Hematopoietic multipotent progenitor cell (in vitro differentiated cells): ENCODE measurements at places on chromosomes 11 and 22. TPM values are rescaled to one million over a fixed set of nuclear protein-coding genes. Genes with fewer than 3 reads are reported as not detected.

GRCh38 chr11:122893131-122893530, 10.6 kb downstream of the JHY start:
- DNase-seq = peak; percentile 26

The SLC22A9 gene
- not detected for total RNA-seq

- no peak for DNase-seq
These were observed 56.8 kb upstream of the FBXO3 start for GRCh38 chr11:33830903-33831648.

DNA sequence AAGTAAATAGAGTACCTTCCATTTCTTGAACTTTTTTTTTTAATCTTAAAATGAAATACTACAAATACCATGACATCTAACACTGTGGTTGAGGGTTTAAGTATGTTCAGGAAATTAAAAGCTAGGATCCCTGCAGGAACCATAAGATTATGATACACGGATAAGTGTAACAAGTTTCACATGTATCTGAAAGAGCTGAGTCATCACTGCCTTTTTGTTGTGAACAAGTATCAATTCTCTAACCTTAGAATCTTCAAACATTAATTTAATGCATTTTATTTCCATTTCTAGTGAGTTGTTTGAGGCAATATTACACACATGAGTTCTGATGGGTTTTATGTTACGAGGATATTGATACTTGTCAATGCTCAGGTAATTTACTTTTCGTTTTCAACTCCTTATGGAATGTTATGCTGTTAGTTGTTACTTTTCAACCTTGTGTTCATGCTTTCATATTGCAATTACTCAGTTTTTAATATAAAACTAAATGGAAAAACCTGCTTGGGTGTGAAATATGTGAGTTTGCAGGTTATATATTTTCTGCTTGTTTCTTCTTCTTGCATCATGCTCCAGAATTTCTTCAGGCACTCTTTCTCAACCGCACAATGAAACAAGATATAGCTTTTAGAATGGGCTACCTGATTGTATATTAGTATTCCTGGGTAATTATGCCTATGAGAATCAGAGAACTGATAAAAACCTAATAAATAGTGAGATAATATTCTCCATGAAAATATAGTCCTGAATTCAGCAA, 361.3 kb upstream of the MTNR1B start:
- no peak for DNase-seq

The NEAT1 gene
- 102 TPM for total RNA-seq

GRCh38 chr11:57124917-57125316, 56.8 kb upstream of the LRRC55 start:
- no peak for DNase-seq

- no peak for DNase-seq
These were observed 50.8 kb upstream of the CCDC90B start for GRCh38 chr11:83336993-83337392.

The KCNK4 gene
- under 0.01 TPM for total RNA-seq

The LUZP2 gene
- not detected for total RNA-seq

The CAVIN3 gene
- 0.27 TPM for total RNA-seq

The SAA1 gene
- not detected for total RNA-seq

DNA sequence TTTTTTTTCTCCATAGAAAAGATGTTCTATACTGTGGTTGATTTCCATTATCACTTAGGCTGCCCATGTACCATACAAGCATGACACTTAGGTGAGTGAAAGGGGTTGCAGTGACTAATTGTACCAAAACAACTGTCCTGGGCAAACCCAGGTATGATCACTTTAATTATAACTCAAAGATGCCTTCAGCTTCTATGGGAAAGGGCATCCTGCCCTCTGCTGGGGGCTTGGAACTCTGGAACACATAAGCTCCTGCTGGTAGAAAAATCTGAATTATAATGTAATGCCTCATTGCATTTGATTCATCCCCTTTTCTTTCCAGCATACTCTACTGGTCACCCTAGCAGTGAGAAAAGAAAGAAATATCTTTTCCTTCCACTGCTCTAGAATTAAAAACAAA, 206.3 kb downstream of the DDX10 start:
- peak; percentile 18 for DNase-seq
